GOT3 (cell line): ENCODE measurements at places on chromosomes 5 and 9.

- no peak for DNase-seq
Measured at GRCh38 chr9:72313507-72313906, 51.5 kb downstream of the ZFAND5 start.

DNA sequence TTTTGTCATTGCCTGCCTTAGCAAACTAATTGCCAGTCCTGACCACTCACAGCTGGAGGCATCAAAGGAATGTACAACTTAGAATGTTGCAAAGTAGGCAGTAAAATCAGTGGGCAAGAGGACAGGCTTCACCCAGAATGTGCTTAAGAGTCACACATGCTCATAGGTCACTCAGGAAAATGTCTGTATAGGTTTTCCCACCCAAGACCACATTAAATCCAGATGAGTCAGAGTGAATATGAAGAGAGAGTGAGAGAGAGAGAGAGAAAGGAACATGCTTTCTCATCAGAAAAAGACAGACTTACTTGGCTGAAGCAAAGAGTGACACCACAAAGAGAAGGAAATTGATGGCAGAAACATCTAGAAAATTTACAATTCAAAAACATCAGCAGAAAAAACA, 37.9 kb downstream of the PLEKHG4B start:
- no peak for DNase-seq

DNA sequence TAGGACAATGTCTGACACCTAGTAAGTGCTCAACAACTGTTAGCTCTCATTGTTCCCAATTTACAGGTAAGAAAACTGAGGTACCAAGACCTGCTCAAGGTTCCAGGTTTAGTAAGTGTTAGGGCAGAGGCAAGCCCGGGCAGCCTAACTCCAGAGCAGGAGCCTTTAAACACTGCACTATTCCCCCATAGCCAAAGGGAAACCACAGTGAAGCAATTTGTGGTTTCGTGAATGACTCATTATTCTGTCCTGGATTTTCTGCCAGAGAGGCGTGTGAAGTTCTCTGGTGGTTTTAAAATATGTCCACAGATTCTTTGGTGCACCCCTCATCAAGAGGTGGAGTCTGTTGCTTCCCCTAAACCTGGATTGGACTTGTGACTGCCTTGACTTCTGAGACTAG, 1.0 kb upstream of the MCC start:
- peak; percentile 49 for DNase-seq

DNA sequence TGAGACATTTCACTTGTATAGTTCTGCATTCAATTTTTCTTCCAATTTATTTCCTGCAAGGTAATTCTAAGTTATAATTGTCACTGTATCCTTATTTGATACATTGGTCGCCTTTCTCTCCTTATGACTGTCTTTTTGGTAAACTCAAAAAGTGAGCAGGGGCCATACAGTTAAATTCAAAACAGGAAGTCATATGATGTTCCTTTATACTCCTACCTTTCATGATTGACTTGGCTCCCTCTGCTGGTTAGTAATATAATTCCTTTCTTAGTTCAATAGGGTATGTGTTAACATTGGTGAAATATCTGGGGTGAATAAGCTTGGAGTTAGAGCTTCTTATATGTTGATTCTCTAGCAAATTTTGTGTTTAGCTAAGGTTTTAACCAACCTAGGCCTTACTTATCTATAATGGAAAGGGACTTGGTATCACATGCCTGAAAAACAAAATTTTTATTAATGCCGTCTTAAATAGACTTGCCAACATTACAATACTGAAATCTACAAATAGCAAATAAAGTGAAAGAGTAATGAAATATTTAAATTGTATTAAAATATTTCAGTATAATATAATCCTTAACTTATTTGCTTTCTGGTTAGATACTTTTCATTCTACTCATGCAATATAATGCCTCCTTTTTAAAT, 6.0 kb upstream of the NIPBL start:
- no peak for DNase-seq

- no peak for DNase-seq
Measured at GRCh38 chr9:108534741-108535140, 321.0 kb downstream of the ACTL7B start.

DNA sequence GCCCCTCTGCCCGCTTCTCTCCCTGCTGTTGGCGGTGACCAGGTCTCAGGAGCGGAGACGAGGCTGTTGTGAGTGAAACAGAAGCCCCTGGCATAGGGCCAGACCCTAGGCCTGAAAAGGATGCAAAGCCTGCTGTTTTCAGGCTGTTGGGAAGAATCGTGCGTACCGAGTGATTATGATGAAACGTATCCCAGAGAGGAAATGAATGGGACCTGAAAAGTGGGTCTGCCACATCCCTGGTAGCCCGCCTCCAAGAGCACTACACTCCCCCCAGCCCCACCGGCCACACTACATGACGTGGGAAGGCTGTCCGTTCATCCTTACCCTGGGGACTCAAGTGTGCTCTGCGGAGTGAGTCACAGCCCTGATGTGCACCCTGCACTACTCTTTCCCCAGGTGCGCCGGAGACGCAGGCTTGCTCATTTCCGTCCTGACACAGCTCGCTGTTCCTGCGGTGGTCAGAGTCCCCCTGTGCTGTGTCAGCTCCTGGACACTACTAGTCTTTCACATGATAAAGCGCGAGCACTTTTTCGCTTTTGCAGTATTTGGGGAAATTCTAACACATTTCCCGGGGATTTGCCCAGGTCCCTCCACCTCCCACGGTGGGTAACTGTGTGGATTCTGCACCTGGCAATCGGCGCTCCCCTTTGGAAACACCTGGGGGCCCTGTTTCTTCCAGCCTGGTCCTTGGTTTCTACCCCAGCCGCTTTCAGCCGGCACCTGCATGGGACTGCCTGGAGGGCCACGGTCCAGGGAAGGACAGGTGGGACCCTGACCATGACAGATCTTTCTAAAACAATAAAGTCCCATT, 91.5 kb downstream of the ANKRD33B start:
- DNase-seq, result no peak
